ENCODE measurements at places on chromosomes 2 and 18.
A peak's percentile ranks its signal among the peaks of the same experiment; 100 is the strongest.

DNA sequence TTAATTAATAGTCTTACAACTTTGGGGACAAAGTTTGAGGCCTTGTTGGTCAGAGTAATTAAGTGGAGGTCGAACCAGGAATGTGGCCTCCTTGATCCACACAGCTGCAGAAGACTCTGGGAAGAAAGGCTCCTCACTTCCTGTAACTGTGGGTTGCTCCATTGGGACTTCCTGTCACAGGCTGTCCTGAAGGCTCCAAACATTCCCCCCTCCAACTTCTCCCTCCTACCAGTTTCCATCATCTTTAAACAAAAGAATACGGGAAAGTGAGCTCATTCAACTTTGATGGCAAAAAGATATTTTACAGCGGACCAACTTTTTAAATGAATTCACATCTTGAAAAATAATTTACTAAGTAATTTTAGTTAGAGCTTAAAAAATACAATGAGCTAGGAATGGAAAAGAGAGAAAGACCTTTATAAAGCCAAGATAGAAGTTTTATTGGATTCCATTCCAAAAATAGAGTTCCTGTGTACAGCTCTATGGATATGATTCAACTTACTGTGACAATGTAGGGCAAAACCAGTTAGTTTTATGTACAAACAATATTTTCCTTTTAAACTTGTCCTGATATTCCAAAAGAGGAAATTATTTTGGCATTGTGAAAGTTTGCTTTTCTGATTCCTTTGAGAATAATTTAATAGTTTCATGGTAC is 212.0 kb upstream of the NABP1 start:
- DNase-seq = no peak

GRCh38 chr2:61465045-61465444 is 5.8 kb downstream of the USP34 start:
- DNase-seq = no peak

- DNase-seq = no peak
These were observed 136.9 kb downstream of the CDH20 start for GRCh38 chr18:61470031-61470674.

- DNase-seq = no peak
These were observed at the start of gene COBLL1 for GRCh38 chr2:164841719-164842623. TSS of gene COBLL1 (minus strand) at chr2:164841823. CDS start at chr2:164841196, 627 bp downstream.

DNA sequence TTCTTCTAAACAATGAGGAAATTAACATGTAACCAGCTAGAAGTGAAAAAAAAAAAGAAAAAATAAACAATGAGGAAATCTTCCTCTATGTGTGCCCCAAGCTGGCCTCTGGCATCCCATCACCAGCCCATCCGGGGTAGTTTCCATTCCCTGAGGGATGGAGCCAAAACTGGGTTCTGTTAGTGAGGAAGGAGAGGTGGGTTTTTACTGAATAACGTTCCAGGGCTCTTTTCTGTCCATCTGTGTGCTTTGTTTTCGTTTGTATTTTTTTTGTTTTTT is 9.7 kb downstream of the EFHD1 start:
- DNase-seq = no peak

GRCh38 chr2:206800506-206801417 is 35.4 kb downstream of the FASTKD2 start:
- peak; percentile 31 for DNase-seq

GRCh38 chr2:39099870-39100728 is 20.8 kb downstream of the SOS1 start:
- DNase-seq = no peak

DNA sequence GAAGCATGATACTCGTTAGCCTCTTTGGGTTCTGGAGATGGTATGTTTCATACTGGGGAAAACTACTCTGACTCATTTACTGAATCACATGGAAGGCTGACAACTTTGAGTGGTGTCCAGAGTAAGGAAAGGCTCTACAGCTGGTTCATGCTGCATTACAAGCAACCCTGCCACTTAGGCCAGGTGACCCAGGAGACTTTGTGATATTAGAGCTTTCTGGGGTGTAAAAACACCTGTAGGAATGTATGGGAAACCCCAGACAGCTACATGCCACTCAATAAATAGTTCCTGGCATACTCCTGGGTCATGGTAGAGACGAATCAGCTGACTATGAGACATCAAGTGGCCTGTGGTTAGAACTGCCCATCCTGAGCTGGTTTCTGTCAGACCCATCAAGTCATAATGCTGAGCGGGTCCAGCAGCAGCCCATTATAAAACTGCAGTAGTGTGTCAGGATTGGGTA is 21.3 kb upstream of the TCF7L1 start:
- DNase-seq = no peak

- no peak for DNase-seq
These were observed 112.6 kb upstream of the NDUFV2 start for GRCh38 chr18:8989855-8990254.

- no peak for DNase-seq
These were observed 15.9 kb upstream of the SEC11C start for GRCh38 chr18:59123588-59124369.

GRCh38 chr18:37412829-37413228 is 152.8 kb downstream of the CELF4 start:
- no peak for DNase-seq

DNA sequence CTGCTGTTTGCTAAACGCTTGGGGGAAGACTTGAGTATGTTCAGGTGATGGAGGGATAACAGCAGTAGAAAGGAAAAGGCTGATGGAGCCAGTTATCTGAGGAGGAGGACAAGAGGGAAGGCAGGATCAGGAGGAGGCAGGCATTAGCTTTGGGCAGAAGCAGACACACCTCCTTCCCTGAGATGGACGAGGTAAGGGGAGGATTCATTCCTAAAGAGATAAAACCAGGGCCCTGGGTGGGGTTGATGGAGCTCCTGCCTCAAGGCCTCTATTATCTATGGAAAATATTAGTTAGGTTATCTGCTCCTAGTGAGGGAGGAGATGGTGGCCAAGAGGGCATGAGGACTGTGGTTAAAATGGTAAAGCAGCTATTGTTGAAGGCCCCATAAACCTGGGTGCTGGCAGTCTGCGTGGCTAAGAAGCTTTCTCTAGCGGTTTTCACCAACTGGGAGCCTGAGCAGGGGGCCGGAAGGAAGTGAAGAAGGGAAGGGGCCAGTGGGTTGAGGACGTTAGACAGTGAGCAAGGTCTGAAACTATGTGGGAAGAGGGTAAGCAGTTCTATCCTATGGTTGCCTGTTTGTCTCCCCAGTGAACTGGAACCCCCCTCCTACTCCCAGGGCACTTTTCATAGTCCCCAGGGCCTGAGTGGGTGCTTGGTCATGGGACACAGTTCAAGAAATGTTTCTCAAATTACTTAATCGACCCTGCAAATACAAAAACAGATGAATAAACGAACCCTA is 56.6 kb upstream of the HK2 start:
- no peak for DNase-seq

- DNase-seq = no peak
These were observed 169.5 kb downstream of the HRH4 start for GRCh38 chr18:24629921-24630320.

DNA sequence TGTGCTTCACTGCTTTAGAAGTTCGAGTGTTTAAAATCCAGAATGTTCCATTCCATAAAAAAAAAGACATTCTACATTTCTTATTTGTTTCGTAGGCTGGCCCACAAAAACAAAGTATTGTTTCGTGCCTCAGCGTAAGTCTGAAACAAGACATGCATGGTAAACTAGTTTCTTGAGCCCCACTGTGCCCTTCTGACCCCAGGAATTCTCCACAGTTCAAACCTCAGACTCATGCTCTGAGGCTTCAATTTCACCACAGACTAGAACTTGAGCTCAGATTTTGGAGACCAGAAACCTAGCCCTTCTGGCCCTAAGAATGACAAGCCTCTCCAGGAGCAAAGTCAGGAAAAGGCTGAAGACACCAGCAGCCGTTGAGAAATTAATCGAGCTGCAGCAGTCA is 151.5 kb downstream of the SLC8A1 start:
- no peak for DNase-seq

- no peak for DNase-seq
These were observed 185.4 kb upstream of the OSR1 start for GRCh38 chr2:19543663-19544383.

DNA sequence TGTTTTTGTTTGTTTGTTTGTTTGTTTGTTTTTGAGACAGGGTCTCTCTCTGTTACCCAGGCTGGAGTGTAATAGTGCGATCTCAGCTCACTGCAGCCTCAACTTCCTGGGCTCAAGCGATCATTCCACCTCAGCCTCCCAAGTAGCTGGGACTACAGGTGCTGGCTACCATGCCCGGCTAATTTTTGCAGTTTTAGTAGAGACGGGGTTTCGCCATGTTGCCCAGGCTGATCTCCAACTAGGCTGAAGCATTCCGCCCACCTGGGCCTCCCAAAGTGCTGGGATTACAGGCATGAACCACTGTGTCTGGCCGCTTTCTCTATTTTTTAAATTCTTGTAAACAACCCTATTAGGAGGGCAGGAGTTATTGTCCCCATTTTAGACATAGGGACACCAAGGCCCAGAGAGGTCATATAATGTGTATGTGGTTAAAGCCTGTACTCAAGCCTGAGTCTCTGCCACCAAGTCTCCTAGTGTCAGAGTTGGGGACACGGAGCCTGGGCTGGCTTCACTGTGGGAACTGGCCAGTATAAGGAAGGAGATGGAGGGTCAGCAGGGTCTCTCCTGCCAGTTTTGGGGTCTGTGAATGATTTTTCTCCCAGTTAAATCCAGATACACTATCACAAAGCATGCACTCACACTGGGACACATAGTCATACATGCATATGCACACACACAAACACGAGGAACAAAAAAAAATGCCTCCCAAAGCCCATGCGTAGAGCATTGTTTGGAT is 27.5 kb upstream of the MCFD2 start:
- no peak for DNase-seq

DNA sequence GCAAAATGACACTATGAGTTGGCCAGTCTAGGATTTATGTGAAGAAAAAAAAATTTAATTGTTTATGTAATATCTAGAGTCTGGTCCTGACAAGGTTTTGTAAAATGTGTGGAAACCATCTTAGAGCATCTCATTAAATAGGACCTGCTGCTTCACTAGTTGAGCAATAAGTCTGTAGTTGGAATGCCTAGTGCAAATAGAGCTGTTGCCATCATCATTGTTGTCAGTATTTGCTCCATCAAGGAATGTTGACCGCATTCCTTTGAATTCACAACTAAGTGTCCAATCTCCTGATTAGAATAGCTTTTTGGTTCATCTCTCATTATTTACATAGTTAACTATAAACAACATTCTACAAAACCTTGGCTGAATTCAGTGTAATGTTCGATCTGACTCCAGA is 32.2 kb upstream of the RPE start:
- DNase-seq = no peak

DNA sequence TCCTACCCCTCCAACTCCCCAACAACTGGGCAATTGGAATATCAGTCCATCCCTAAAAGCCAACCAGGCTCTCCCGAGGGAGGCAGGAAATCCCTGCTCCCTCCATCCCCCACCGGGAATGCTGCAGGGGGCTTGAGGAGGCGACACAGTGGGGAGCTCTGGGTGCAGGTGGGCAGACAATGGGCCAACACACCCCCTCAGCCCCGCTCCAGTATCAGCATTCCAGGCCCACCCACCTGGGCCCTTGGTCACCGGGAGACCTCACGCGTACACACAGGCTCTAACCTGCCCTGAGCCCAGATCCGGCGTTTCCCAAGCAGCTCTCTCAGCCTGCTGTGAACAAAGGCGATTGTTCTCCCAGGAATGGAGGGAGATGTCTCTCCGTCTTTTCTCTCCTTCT is 37.6 kb upstream of the FZD7 start:
- no peak for DNase-seq

DNA sequence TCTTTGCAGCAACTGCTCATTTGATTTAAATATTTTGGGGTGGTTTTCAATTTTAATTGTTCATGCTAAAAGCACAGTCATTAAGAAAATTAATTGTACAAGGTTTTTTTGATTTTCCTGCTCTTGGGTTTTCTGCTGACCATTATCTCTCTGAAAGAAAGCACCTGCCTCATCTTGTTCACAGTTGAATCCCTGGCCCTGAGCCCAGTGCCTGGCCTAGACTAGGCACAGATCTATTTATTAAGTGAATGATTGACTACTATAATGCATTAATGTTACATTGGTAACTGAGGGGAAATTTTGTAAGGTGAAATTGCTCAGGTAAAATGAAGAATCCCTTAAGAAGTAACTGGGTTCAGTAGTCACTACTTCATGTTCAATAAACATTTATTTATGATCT is 22.0 kb downstream of the IL1RL2 start:
- DNase-seq = no peak

DNA sequence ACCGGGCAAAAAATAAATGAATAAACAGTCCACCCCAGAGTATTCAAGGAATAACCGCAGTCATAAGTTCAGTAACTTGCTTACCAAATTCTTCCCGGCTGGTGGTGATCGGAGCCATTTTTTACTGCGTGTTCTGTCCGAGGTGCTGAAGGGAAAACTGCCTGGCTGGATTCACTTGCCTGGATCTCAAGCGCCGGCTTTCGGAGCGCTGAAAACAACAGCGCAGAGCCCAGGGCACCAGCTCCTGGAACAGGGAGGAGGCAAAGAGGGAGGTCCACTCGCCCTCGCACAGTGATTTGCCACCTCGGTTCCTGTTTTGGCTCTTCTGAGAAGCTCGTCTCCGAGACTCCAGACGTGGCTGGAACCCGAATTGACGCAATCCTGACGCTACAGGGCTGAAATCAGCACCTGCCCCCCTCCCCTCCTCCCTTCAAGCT is at the start of gene SYT4:
SYT4 (minus strand) TSS at position 327 of the 437 bp plus-strand sequence; CDS start at position 118, 209 bp downstream.
- DNase-seq = no peak

GRCh38 chr2:240399419-240400324 is 35.8 kb upstream of the GPC1 start:
- DNase-seq = no peak

DNA sequence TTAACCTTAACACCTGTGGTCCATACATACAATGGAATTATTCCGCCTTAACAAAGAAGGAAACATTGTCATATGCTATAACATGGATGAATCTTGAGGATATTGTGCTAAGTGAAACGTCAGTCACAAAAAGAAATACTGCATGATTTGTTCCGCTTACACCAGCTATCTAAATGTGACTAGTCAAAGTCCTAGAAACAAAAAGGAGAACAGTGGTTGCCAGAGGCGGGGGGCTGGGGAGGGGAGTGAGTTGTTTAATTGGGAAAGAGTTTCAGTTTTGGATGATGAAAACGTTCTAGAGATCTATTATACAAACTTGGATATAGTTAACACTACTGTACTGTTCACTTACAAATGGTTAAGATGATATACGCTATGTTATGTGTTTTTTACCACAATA is 72.0 kb downstream of the SPRED2 start:
- DNase-seq = no peak

GRCh38 chr18:79512461-79513380 is 117.0 kb downstream of the NFATC1 start:
- no peak for DNase-seq

Data from activated CD4-positive, alpha-beta T cell treated with anti-CD3 and anti-CD28 coated beads, Interleukin-2, amount 50 U/mL, for 4 hours (primary cell).